ENCODE measurements at places on chromosomes 4 and X.
A peak's percentile ranks its signal among the peaks of the same experiment; 100 is the strongest.

DNA sequence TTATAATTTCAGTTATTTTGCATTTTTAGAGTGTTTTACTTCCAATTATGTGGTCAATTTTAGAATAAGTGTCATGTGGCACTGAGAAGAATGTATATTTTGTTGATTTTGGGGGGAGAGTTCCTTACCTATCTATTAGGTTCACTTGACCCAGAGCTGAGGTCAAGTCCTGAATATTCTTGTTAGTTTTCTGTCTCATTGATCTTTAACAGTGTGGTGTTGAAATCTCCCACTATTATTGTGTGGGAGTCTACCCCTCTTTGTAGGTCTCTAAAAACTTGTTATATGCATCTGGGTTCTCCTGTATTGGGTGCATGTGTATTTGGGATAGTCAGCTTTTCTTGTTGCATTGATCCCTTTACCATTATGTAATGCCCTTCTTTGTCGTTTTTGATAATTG lies 127.0 kb upstream of the ZDHHC15 start:
- no peak for DNase-seq

- peak; percentile 68 for DNase-seq
Measured at GRCh38 chr4:105147553-105148161, 981 bp downstream of the TET2 start.

GRCh38 chr4:73735231-73735630 lies 5.1 kb upstream of the CXCL8 start:
- no peak for DNase-seq

DNA sequence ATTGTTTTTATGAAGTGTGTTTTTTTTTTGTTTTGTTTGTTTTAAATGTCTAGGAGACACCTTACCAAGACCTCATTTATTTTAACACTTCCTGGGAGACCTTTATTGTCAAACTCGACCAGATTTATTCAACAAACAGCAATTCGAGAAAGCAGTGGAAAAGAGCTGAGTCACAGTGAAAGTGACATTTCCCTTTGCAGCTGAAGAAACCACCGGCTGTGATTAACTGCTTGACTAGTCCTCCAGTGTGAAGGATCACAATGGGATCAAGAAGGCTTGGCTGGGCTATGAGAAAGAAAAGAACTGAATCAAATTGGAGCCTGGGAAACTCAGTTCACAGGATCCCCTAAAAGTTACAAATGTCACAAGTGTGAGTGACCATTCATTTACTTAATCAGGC lies 11.9 kb upstream of the ADH7 start:
- no peak for DNase-seq

GRCh38 chrX:118513120-118513898 lies 17.7 kb downstream of the DOCK11 start:
- no peak for DNase-seq

GRCh38 chr4:108172231-108172752 lies 3.6 kb upstream of the LEF1 start:
- peak; percentile 58 for DNase-seq

DNA sequence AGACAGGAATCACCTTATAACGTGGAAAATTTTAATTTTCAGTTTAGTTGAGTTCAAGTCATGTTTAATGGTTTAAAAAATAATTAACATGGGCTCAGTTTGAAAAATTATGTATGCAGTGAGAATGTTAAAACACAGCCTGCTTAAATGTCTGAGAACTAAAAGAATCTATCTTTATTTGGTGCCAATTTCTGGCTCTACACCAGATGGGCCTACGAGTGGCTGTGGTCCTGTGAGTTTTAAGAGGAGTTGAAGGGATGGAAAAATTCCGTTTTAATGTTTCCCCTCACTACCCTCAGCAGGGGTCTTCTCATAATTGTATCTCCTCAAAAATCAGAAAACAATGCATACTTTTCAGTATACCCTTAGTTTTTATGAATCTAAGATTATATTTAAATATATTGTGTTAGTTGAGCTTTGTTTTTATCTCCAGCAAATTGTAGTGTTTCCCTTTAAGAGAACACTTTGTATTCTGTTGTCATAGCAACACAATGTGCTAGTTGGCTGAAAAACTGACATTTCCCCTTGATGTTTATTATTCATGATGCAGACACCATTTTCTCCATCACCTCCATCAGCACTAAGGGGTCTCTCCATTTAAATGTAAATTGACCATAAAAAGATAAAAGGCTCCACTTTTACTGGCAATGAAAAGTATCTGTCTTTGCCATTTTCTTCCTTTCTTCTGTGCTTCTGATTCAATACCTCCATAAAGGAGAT lies 393.5 kb upstream of the GRIA3 start:
- no peak for DNase-seq

DNA sequence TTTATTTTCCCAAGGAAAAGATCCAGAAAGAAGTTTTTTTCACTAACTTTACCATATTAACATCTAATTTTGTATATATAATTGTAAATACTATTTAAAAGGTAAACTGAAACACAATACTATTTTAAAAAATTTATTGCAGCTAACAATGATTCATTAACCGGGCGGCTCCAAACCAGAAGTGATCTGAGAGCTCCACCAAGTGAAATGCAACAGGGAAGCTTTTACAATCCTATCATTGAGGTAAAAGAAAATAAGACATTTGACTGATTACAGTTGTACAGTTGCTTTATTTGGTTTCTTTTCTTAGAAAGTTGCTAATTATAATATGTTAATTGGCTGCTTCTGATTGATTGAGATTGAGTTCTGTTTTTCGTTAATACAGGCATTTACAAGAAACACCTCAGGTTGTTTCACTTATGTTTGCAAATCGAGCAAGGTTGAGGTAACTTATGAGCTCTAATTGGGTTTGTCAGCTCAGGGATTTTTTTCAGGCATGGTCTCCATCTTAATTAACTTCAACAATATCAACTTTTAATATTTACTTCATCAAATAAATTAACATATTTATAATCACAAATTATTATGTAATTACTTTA lies 220.2 kb upstream of the UGT8 start:
- DNase-seq = peak; percentile 46

GRCh38 chr4:152870606-152871005 lies 65.5 kb upstream of the FHDC1 start:
- DNase-seq = no peak

GRCh38 chr4:107619731-107620130 lies 100.3 kb downstream of the PAPSS1 start:
- no peak for DNase-seq

GRCh38 chr4:91302120-91302519 lies 1001.6 kb upstream of the GRID2 start:
- DNase-seq = no peak

GRCh38 chrX:2324151-2324550 lies 176.6 kb downstream of the DHRSX start:
- DNase-seq = peak; percentile 52

DNA sequence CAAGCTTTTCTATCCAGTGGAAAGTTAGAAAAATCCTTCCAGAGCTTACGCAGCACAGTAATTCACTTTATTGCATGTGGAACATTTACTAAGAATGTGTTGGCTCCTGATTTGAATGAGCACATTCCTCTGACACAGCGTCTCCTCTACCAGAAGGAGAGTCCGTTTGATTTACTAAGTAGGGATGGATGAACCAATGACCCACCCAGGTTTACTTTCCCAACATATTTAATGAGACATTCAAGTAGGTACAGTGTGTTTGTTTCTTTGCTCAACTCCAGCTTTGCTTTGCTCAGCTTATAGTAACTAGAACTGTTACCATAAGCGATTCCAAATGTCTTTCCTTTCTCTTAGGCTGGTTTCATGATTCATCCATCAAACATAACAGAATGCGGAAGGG lies 161.7 kb downstream of the SMARCA1 start:
- peak; percentile 24 for DNase-seq
